ENCODE measurements at places on chromosomes 4 and X. TPM values are rescaled to one million over a fixed set of nuclear protein-coding genes. Genes with fewer than 3 reads are reported as not detected.
A peak's percentile ranks its signal among the peaks of the same experiment; 100 is the strongest.

GRCh38 chr4:17722356-17722700, 59.1 kb downstream of the FAM184B start:
- peak; percentile 32 for DNase-seq

- no peak for DNase-seq
These were observed 50.0 kb downstream of the LGI2 start for GRCh38 chr4:24980740-24981139.

DNA sequence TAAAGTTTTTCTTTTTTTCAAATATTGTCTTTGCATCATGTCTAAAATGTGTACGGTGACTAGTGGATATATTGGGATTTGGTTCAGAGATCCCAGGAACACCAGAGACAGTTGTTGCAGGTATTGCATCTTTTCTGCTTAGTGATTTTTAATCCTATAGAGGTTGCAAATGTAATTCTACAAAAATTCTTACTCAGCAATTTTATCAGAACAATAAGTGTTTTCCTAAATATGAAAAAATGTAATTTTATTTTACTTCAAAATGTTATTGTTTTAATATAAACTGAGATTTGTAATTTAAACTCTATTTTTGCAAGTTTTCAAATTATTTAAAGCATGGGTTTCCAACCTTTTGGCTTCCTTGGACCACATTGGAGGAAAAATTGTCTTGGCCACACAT, 8.2 kb downstream of the ZNF718 start:
- no peak for DNase-seq

GRCh38 chr4:109979920-109980717, 67.4 kb downstream of the EGF start:
- DNase-seq: peak; percentile 85

DNA sequence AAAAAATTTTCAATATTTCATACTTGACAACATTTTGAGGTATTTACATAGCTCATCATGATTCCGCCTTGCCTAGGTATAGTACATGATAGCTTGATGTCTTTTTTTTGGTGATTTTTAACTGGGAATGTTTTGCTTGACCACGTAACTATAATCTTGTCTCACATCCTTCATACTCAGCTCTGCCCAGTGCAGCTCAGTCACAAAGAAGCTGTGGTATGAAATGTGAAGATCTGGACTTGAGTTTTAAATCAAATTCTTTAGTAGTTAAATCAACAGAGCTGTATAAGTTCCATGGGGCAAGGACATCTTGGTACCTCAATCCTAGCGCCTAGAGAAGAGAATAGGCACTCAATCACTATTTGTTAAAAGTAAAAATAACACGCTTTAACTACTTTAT, 276.3 kb upstream of the DKK2 start:
- DNase-seq: no peak

DNA sequence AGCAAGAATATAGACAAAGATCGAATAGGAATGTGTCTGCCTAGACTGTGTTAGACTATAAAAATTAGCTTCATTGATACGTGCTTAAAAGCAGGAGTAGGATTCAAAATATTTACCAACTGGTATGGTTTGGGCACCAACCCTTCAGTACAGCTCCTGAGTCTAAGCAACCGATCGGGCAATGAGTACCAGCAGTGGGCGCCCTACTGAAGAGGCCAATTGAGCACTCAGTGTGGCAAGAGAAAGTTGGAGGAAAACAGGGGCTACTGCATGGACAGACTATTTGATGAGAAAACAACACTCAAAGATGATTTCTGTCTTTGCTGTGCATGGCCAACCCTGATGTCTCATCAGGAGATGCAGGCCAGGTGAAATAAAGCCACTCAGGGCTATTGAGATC, 176.0 kb upstream of the NWD2 start:
- DNase-seq: no peak

DNA sequence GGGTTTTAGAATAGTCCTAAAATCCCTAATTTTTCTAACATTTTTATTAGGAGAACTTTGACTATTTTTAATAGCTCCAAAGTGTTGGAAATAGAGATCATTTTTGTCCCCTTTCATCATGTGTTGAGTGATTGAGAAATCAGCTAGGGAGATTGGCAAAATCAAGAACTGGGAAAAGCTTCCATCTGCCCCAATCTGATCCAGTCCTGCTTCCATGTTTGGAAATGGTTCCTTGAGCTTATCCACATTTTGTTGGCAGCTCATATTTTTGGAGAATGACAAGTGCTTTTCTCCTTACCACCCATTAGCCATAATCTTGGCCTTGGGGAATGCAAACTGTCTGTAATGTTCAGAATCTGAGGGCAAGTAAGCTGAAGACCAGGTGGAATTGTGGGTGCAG, 73.9 kb downstream of the SYNPO2 start:
- no peak for DNase-seq

DNA sequence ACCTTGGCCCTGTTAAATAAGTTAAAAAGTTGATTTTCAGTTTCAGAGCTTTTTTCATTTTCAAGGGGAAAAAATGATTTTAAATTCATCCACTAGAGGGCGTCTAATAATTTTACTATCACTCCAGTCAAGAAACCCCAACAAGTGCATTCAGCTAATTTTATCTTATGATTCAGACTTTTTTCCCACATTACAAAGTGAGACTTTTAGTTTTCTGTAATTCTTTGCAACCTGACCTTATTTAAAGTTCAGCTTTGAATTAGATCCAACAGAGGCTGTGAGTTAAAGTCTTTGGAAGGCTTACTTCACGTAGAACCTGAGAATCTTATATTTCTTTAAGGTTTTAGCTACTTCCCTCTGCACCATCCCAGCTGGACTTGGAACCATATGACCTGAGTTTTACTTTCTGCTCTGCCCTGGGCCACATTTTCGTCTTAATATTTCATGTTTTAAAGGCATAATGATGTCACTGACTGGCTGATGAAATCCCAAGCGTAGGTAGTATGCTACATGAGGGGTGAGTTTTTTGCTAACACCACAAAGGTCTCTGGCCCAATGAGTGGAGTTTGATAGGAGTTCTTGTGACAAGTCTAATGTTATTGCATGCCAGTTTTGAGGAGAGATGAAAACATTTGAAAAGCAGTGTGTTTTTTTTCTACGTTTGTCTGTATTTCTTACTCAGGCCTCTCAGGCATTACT, 7.2 kb downstream of the GNRHR start:
- peak; percentile 52 for DNase-seq

DNA sequence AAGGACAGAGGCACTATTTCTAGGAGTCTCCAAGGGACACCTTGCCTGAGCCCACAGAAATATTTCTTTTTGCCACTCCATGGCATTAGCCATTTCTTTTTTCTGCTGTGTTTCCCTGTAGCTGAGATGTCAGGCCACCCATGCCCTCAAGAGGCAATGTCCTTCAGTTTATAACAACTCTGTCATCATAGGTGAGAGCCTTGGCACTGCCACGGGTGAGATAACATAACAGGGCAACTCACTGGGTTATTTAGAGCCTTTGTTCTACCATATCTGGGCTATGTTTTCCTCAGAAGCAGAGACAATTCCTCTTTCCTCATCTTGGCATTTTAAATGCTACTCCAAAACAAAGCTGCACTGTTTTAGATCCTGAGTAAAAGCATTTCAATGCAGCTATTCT, 99.9 kb upstream of the MAOA start:
- DNase-seq: no peak

- DNase-seq: no peak
These were observed 96.5 kb downstream of the RNF150 start for GRCh38 chr4:141036786-141037185.

DNA sequence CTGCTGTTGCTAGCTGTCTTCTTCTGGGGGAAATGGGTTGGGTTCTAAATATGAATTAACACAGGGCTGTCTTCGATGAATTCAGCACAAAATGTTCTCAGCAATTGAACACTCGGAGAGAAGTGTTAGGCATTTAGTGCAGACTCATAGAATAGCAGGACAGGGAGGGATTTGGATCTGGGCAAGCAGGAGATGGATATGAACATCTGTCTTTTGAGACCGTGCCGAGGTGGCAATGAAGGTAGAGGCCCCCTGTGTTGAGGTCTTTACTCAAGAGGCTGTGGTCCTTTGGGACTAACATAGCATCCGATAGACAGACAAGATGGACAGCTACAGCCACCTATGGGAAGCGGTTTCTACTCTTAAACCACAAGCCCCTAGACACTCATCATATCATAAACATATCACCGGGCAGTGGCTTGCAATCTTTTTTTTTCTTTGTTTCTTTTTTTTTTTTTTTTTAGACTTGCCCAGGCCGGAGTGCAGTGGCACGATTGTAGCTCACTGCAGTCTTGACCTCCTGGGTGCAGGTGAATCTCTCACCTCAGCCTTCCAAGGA, 6.7 kb downstream of the CD99 start:
- no peak for DNase-seq

DNA sequence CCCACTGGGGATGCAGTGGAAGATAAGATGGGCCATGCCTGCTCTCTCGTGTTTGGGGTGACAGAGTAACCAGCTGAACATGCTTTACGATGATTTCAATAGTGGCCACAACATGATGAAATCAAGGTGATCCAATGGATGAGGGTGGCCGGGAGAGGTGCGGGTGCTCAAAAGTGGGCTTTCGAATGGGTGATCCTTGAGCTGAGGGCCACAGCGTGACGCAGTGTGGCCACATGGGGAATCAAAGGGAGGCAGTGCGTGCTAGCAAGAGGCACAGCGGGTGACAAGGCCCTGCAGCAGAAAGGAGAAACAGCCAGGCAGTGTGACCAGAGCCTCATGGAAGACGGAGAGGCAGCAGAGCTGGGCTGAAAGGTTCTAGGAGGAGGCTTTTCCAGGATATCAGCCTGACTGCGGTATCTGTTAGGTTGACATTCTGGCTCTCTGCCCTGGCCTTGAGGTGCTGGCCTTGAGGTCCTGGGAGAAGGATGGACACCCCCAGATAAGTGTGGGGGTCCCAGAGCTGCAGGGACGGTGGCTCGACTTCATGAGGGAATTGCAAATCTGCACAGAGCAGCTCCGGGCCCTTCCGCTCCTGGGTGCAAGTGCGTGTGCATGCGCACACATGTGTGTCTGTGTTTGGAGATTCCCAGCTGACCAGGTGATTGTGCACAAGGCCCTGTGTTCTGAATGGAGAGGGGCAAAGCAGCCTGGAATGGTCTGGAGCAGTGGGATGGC, 38.0 kb upstream of the GPR78 start:
- no peak for DNase-seq

DNA sequence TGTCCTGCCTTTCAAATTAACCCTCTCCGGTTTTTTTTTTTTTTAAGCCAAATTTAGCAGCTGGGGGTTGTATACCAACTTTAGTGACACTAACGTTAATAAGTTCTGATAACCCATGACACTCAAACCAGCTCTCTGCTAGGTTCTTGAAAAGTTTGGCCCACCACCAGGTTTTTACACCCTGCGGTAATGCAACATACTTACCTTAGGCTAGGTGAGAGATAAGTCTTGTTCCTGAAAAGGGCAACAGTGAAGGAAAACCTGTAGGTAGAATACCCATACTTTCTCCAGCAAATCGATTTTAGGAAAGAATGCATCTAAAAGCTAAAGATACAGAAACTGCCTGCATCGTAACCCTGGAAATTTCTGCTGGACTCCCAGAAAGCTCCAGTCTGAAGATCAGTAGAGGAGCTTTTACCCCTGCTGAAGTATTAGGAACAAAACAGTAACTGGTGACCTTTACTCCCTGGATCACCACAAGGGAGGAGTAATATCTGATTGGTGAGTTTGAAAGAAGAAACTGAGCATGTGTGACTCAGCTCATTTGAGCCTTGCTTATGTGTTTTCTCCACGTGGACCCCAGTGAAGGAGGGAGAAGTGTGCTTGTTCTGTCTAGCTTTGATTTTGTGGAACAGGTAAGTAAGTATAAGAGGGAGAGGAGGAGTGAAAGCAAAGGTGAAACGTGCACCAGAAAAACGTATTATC, 34.4 kb upstream of the COX18 start:
- DNase-seq: peak; percentile 4

- DNase-seq: no peak
These were observed 1.2 kb downstream of the METAP1 start for GRCh38 chr4:98996765-98997068.

GRCh38 chr4:52059372-52059771, 8.3 kb downstream of the SPATA18 start:
- peak; percentile 94 for DNase-seq

- DNase-seq: peak; percentile 75
These were observed 85.7 kb upstream of the TBL1X start for GRCh38 chrX:9378980-9379696.

GRCh38 chrX:102684772-102685520, 27.3 kb upstream of the GPRASP2 start:
- DNase-seq: no peak

GRCh38 chr4:37673538-37674192, 12.5 kb downstream of the RELL1 start:
- no peak for DNase-seq

DNA sequence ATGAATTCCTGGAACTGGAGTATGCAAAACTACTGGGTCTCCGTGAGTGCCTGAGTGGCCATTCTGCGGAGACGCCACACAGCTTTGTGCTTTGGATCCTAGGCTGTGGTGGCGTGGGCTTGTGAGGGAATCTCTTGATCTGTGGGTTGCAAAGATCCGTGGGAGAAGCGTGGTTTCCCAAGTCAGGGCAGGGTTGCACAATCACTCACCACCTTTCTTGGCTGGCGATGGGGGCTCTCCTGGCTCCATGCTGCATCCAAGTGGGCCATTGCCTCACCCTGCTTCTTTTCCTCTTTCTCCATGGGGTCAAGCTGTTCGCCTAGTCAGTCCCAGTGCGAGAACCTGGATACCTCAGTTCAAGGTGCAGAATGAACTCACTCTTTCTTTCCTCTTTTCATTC, 62.5 kb downstream of the SLAIN2 start:
- no peak for DNase-seq

GRCh38 chr4:82901183-82901718, 716 bp downstream of the THAP9 start:
- no peak for DNase-seq

DNA sequence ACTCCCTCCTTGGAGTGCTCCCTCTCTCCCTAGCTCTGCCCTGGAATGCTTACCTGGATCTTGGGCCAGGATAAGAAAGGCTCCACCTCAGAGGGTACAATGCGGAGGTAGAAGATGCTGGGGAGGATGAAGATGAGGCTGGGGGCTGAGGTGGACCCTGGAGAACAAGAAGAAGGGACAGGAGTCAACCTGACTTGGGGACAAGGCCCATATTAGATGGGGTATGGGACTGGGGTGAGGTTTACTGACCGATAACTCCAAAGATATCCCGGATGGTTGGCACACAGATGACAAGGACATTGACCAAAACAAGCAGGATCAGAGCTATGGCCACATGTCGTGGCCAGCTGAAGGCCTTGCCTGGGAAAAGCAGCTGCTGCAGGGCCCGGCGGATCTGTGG, 10.6 kb downstream of the SLC38A5 start:
- DNase-seq: no peak

GRCh38 chr4:11368701-11369115, 60.0 kb downstream of the HS3ST1 start:
- no peak for DNase-seq

The CACNA1F gene
- total RNA-seq: under 0.01 TPM

The F11 gene
- total RNA-seq: not detected

The TCEANC gene
- total RNA-seq: 2.0 TPM

The F8A2 gene
- total RNA-seq: not detected

The CFAP99 gene
- not detected for total RNA-seq

The NPNT gene
- total RNA-seq: 5.0 TPM

The KCND1 gene
- total RNA-seq: 0.26 TPM

The MAGEE2 gene
- not detected for total RNA-seq

The ETDA gene
- not detected for total RNA-seq

The MAOB gene
- total RNA-seq: under 0.01 TPM

The NAA11 gene
- not detected for total RNA-seq

The IL15 gene
- 0.53 TPM for total RNA-seq

The PAGE2B gene
- total RNA-seq: not detected

The NDNF gene
- not detected for total RNA-seq

The OGT gene
- 104 TPM for total RNA-seq

The GRIA2 gene
- not detected for total RNA-seq

The EREG gene
- total RNA-seq: 30.7 TPM

The KLHL4 gene
- total RNA-seq: 0.13 TPM
